ENCODE measurements at places on chromosomes 6 and 20. TPM values are rescaled to one million over a fixed set of nuclear protein-coding genes. Genes with fewer than 3 reads are reported as not detected.

YIPF3 gene
- 48.9 TPM for total RNA-seq

IL20RA gene
- not detected for total RNA-seq

SLA2 gene
- 51.2 TPM for total RNA-seq

MATN4 gene
- not detected for total RNA-seq

PHACTR1 gene
- 0.04 TPM for total RNA-seq

C6orf163 gene
- 1.5 TPM for total RNA-seq

RBPJL gene
- not detected for total RNA-seq

PRKN gene
- 0.22 TPM for total RNA-seq

MLN gene
- not detected for total RNA-seq

NT5DC1 gene
- 47.6 TPM for total RNA-seq

RIPPLY2 gene
- total RNA-seq: not detected

TRAM2 gene
- total RNA-seq: 3.7 TPM

DNMT3B gene
- total RNA-seq: 1.00 TPM

CRISP3 gene
- total RNA-seq: not detected

RIMS1 gene
- total RNA-seq: not detected

TNFRSF6B gene
- total RNA-seq: not detected

TFAP2D gene
- total RNA-seq: not detected

EDN1 gene
- total RNA-seq: not detected

ZSCAN23 gene
- total RNA-seq: 0.63 TPM

ADGRG6 gene
- 0.35 TPM for total RNA-seq

DNAH8 gene
- total RNA-seq: 0.20 TPM

ADGRF1 gene
- not detected for total RNA-seq

SRXN1 gene
- total RNA-seq: 25.9 TPM

ECT2L gene
- total RNA-seq: not detected

ELOVL4 gene
- total RNA-seq: 2.0 TPM

CPXM1 gene
- 0.46 TPM for total RNA-seq

KHDC1L gene
- not detected for total RNA-seq

TDP2 gene
- total RNA-seq: 50.6 TPM

Measured in CD8-positive, alpha-beta memory T cell (primary cell).